Naive thymus-derived CD8-positive, alpha-beta T cell (primary cell): ENCODE measurements at places on chromosomes 4 and X. TPM values are rescaled to one million over a fixed set of nuclear protein-coding genes. Genes with fewer than 3 reads are reported as not detected.

The TEX13C gene
- not detected for total RNA-seq

DNA sequence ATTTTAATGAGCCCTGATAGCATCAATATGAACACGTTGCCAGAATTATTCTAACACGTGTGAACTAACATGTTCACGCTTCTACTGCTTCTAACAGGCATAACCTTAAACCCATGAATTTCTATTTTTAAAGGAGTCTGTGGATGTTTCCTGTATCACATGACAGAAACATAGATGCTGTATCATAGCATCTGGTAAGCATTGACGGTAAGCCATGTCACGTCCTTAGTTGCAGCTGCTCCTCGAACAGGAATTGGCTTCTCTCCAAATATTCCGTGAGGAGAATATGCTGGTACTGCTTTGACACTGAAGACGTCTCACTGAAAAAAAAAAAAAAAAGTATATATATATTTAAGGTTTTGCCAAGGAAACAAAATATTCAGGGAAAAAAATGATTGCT is 105.1 kb upstream of the MXRA5 start:
- H3K36me3 ChIP-seq = no peaks in the 10 kb centered on the region
- no peak for DNase-seq
- H3K4me1 ChIP-seq = no peaks in the 10 kb centered on the region

DNA sequence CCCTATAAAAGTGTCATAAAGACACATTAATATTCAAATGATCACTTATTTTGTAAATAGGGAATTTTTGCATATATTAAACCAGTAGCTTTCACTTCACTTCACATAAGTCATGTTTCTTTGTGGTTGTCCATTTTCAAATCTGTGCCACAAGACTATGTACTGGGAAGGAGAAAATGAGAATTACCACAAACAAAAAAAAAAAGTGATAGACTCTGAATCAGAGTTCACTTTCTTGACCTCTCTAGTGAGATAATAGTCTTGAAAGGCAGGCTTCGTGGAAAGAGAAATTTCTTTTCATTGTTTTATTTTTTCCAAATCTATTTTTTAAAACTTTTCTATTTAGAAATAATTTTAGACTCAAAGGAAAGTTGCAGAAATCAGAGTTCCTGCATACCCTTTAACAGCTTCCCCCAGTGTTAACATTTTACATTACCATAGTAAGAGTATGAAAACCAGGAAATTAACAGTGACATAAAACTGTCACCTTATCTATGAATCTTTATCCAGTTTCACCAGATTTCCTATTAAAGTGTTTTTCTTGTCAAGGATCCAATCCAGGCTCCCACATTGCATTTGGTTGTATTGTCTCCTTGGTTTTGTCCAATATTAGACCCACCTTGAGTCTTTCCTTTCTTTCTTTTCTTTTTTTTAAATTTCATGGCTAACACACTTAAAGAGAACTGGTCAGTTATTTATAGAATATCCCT is 215.4 kb upstream of the PGRMC2 start:
- peaks cover 38% of the 10 kb centered on the region for H3K36me3 ChIP-seq
- H3K27me3 ChIP-seq = no peaks in the 10 kb centered on the region
- DNase-seq = no peak
- H3K4me3 ChIP-seq = no peak overlapping the region
- no peaks in the 10 kb centered on the region for H3K4me1 ChIP-seq
- H3K27ac ChIP-seq = no peak overlapping the region

DNA sequence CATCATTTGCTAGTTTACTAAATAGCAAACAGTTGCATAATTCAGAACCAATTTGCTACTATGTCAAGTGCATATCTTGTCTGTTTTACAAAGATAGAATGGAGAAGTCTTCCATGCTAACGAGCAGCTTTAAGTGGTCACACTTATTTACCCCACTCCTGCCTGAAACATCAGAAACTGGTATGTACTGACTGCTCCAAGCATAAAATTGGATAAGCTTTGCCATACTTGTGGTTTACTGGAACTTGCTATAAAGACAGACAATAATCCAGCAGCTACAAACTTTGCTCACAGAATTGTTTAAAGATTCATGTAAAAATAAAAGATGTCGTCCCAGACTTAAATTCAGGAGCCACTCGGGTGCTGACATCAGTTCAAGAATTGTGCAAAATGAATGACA is 13.3 kb upstream of the CDKL2 start:
- DNase-seq = no peak
- no peaks in the 10 kb centered on the region for H3K27me3 ChIP-seq
- peak overlapping the region; percentile 39 for H3K27ac ChIP-seq
- no peak overlapping the region for H3K4me3 ChIP-seq
- peaks cover 4% of the 10 kb centered on the region for H3K4me1 ChIP-seq

The MAGEC3 gene
- total RNA-seq = not detected

The SLC2A9 gene
- total RNA-seq = 3.0 TPM

DNA sequence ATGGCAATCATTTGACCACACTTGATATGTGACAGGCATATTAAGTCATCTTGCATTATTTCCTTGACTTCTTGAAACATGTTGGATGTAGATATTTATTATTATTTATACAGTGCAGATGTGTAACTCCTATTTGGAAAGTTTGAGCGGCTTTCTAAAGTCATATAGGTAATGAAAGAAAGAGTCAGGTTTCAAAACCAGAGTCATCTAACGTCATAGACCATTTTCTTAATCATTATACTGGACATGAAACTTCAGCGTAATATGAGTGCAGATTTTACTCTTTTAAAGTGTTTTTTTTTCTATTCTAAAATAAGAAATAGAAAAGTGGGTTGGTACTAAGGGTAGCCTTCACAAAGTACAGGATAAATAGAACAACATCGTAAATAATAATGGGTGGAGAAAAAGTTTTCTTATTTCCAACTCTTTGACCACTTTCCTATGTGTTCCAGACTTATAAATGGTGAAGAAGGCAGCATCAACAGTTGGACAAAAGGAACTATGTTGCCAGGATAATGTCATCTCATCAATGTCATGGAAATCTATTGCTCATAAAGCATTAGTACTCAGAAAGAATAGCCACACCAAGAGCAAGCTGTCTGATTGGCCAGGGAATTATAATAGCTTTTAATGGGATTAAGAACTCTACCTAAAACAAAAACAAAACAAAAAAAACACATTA is 108.0 kb upstream of the PCDH18 start:
- H3K4me1 ChIP-seq = no peaks in the 10 kb centered on the region
- H3K27ac ChIP-seq = no peak overlapping the region
- no peak overlapping the region for H3K4me3 ChIP-seq

DNA sequence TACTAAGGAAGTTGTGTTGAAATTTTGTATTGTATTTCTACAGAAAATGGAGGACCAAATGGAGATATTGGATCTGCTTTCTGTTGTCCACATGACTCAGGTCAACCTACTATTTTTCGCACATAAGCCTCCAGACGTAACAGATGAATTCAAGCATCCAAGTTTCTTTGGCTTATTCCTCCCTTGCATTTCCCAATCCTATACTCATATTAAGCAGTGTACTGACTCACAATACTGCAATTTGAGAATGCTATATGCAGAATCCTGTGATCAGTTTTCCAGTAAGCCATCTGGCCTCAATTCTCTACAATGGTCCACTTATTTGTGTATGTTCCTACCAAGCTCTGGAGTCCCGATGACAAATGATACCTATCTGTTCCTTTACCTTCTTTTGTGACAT is 75.7 kb downstream of the ASB9 start:
- H3K4me1 ChIP-seq = no peaks in the 10 kb centered on the region
- no peaks in the 10 kb centered on the region for H3K27me3 ChIP-seq
- H3K4me3 ChIP-seq = no peak overlapping the region
- H3K27ac ChIP-seq = no peak overlapping the region
- H3K36me3 ChIP-seq = no peaks in the 10 kb centered on the region
- no peak for DNase-seq
